ENCODE measurements at places on chromosomes 12 and 14. TPM values are rescaled to one million over a fixed set of nuclear protein-coding genes. Genes with fewer than 3 reads are reported as not detected.

The MGAT4C gene
- total RNA-seq = not detected

DNA sequence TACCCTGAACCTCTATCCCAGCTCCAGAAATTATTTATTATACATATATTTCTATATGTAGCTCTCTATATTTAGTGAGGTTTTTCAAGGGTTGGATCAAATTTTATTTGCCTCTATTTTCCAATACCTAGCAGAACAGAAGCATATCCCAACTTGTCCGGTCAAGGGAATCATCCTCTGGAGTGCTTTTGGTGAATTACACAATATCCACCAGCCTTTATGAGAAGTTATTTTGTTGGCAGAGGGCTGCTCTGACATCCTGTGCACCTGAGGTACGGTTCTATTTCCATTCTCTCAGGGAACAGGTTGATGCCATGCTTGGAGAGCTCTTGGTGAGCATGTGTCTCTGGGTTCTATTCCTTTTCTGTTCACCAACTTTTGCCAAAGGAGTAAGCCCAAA lies 1056.4 kb downstream of the GALC start:
- no peak for DNase-seq

GRCh38 chr14:92973798-92974372 lies 50.9 kb downstream of the CHGA start:
- no peak for DNase-seq

The SMOC1 gene
- total RNA-seq = not detected

- no peak for DNase-seq
Observed at GRCh38 chr12:11724888-11725311, 75.4 kb downstream of the ETV6 start.

- no peak for DNase-seq
Observed at GRCh38 chr14:22472466-22472865, 116.6 kb downstream of the DAD1 start.

DNA sequence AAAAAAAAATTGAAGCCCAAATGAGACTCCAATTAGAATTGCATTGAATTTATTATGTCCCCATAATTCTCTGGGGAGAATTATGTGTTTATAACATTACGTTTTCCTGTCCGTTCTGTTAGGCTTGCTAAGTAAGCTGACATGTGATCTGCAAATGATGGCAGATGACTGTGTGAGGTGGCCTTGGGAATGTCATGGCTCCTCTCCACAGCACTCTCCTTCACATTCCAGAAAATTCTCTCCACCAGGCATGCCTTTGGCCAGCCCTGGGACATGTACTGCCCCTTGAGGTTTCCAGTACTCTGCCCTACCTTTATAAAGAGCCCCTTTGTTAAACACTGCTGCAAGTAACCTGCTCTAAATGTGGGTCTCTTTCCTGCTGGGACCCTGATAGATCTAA lies 28.3 kb upstream of the INF2 start:
- DNase-seq = no peak
